Activated CD4-positive, alpha-beta T cell treated with anti-CD3 and anti-CD28 coated beads, Interleukin-2, amount 10 ng/mL, durations not matched to agents 24 days and 14 days (primary cell): ENCODE measurements at places on chromosomes 2 and 18. TPM values are rescaled to one million over a fixed set of nuclear protein-coding genes. Genes with fewer than 3 reads are reported as not detected.

DNA sequence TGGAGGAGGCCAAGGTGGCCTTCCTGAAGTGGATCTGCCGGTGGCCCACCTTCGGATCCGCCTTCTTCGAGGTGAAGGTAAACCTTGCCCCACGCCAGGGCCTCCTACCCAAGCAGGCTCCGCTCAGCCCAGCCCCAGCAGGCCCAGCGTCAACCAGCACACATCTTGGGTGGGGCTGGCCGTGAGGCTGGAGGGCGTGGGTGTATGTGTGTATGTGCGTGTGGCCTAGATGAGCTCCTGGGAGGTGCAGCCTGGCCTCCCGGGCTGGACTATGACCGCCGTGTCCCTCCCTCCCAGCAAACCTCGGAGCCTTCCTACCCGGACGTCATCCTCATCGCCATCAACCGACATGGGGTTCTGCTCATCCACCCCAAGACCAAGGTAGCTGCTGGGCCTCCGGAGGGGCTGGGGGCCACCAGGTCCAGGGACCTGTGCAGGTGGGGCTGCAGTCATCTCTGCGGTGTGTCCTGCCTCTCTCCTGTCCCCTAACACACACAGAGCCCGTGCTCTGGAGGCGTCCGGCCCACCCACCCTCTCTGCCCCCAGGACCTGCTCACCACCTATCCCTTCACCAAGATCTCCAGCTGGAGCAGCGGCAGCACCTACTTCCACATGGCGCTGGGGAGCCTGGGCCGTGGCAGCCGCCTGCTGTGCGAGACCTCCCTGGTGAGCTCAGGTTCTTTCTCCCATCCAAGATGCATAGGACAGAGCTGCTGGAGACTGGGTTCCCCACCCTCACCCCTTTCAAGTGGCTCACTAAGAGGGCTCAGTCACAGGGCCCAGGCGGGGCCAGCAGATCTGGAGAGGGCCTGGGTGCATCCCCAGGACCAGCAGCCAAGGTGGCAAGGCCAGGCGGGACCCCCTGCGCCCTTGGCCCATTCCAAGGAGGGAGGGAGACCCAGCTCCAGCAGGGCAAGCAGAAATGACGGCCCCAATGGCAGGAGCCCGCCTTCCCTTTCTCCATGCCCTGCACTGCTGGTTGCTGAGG lies 9.4 kb upstream of the GPR17 start:
- peaks cover 1% of the 10 kb centered on the region for H3K36me3 ChIP-seq
- H3K4me1 ChIP-seq: peaks cover 25% of the 10 kb centered on the region
- H3K4me3 ChIP-seq: no peak overlapping the region
- H3K27ac ChIP-seq: no peak overlapping the region

GRHL1 gene
- 1.2 and 2.1 TPM in 2 replicates for total RNA-seq

GRCh38 chr2:144366825-144367429 lies 153.0 kb downstream of the ZEB2 start:
- no peak overlapping the region for H3K27ac ChIP-seq
- H3K4me1 ChIP-seq: peaks cover 8% of the 10 kb centered on the region
- H3K27me3 ChIP-seq: peaks cover 3% of the 10 kb centered on the region
- DNase-seq: no peak
- H3K4me3 ChIP-seq: no peak overlapping the region

DNA sequence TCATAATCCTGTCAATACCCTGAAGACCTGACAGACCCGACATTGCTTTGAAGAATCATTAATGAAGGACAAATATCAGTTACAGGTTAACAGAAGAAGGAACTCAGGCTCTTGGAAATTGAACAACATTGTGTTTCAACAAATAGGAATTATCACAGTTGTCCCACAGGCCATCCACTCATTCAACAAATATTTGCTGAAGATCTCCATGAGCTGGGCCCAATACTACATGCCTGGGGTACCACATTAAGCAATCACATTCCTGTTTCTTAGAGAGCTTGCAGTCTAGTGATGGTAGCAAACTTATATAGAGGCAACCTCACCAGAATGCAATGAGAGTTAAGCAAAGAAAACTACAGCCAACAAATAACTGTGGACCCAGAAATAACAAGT lies 671.6 kb upstream of the ACVR2A start:
- H3K4me3 ChIP-seq: no peak overlapping the region
- peaks cover 10% of the 10 kb centered on the region for H3K4me1 ChIP-seq
- no peaks in the 10 kb centered on the region for H3K36me3 ChIP-seq

DNA sequence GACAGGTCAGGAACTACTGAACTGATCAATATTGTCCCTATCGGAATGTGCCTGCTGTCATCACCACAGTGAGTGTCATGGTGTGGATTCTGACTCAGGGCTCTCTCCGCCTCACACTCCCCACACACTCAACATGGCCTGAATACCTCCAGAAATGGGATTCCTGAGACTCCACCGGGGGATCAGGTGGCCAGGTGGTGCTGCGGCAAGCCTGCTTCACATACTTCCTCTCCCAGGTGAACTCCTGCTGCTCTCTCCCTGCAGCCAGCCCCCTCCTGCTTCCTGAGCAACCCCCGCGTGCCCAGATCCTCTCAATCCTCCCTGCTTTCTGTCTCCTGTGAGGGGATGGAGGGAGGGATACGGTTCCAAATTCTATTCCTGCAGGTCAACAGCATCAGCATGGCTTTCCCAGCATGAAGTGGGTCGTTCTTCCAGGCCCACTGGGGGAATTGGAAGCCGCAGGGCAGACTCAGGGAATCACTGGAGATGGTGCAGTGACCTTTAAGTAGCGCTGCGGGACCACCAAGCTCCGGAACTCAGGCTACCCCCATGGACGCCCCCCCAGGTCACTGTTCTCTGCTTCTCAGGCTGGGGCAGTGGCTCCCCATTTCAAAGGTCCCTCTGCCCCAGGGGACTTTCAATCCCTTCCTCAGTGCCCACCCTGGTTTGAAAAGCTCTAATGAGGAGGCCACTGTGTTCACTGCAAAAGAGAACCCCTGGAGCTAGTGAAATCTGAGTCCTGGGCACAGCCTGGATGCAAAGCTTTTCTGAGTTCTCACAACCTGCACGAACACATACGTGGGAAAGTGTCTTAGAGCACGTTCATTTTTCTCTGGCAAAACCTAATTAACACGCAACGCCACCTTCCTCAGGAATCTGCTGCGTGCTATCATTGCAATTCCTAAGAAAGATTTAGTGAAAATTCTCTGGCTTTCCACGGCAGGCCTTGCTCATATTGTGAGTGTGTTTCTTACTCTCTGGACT lies 168.4 kb downstream of the ZFP36L2 start:
- H3K4me1 ChIP-seq: peaks cover 22% of the 10 kb centered on the region
- DNase-seq: no peak
- H3K36me3 ChIP-seq: peaks cover 7% of the 10 kb centered on the region
- no peak overlapping the region for H3K4me3 ChIP-seq

DNA sequence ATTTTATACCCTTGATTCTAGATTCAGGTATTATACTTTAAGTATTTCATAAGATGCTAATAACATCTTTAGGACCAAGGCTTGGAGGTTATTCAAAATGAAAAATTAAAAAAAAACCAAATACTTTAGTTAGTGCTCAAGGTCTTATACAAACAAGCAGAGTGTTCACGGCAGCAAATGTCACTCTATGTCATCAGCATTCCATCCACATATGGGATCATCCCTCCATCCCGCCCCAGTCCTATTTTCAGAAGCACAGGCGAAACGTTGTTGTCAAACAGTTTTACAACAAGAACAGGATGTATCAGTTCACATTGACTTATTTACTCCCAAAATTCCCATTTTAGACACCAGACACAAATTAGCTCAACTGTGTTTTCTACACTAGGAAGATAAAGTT lies 83.7 kb downstream of the DSEL start:
- H3K27me3 ChIP-seq: no peaks in the 10 kb centered on the region
- no peaks in the 10 kb centered on the region for H3K36me3 ChIP-seq
- no peak overlapping the region for H3K27ac ChIP-seq
- no peak for DNase-seq
- H3K4me1 ChIP-seq: no peaks in the 10 kb centered on the region

DNA sequence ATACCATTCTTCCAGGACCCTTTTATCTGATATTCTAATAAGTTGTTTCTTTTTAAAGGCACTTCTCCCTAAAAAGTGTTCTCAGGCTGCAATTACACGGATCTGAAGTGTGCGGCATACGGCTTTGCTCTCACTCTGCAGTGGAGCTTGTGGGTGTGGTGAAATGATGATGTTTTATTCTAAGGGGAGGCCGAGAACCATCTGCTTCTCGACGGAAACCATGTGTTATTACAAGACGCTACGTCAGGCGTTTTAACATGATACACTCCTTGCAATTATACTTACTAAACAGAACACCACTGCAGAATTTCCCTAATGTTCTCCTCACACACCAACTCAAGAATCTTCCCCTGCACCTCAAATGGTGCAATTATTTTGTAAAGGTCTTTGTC lies 34.9 kb upstream of the CTDP1 start:
- peaks cover 4% of the 10 kb centered on the region for H3K27me3 ChIP-seq
- H3K36me3 ChIP-seq: no peaks in the 10 kb centered on the region
- H3K4me3 ChIP-seq: no peak overlapping the region
- DNase-seq: no peak

SATB2 gene
- 0.07 TPM in 1 of 2 replicates, not detected in the other for total RNA-seq
